DMS 273 treated with DMSO at 0.1 percent for 48 hours (cell line): ENCODE measurements at places on chromosomes 6 and 20.
A peak's percentile ranks its signal among the peaks of the same experiment; 100 is the strongest.

DNA sequence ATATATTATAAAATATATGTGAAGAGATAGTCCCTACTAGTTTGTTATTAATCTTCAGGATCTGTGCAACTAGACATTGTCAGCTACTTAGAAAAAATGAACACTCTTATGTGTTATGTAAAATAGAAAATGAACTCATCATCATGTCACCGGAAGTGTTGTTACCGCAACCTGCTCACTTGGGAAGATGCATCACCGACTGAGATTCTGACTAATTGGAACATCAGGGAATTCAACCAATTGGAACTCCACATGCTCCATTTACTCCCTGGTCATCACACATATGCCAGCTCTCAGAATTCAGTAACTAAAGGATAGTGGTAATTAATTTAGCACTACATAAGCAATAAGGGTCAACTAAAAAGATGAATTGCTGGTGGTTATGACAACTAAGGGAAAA lies 16.7 kb upstream of the B3GAT2 start:
- DNase-seq = no peak

DNA sequence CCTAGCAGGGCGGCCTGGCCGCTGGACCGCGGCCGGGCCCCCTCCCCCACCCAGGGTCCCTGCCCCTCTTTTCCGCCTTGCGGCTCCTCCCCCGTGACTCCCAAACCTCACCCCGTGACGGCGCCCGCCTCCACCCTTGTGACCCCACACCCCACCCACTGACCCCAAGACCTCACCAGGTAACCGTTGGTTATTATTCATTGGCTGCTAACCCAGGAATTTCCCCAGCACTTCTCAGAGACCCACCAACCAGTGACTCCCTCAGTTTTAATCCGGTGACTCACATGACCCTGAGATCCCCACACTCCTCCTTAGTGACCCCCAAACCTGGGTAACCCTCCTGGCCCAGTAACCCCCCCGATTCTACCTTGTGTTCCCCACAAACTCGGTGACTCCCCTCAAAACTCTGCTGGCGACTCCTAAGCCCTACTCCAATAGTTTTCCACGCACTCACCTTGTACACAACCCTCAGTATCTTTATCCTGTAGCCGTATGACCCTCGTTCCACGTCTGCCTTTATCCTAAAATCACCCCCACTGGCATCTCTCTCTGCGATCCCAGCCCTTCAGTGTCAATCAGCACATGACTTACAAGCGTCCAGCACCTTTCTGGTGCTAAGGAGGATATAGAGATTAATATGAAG lies 534 bp downstream of the ZNF76 start:
- DNase-seq = peak; percentile 34

GRCh38 chr6:25975923-25976560 lies 13.4 kb downstream of the TRIM38 start:
- DNase-seq = no peak

GRCh38 chr20:34983089-34983820 lies 27.6 kb downstream of the MYH7B start:
- no peak for DNase-seq

DNA sequence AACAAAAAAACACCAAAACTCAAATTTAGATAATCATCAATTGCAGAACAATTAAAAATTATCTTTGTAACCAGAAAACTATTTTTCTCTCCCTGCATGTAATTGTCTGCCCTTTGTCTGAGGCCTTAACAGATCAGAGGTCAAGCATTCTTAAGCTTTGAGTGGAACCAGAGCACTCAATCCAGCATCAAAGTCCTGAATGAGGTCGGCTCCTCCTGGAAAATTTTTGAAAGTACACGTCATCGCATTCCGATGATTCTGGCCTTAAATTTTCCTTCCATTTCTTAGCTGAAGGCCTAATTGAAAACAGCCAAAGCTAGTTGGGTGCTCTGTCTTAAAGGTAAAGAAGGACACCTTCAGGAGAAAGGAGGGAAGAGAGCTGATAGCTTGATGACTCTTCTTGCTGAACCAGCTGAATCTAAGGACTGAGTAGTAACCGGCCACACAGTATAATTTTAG lies 510.2 kb upstream of the SULF2 start:
- no peak for DNase-seq

DNA sequence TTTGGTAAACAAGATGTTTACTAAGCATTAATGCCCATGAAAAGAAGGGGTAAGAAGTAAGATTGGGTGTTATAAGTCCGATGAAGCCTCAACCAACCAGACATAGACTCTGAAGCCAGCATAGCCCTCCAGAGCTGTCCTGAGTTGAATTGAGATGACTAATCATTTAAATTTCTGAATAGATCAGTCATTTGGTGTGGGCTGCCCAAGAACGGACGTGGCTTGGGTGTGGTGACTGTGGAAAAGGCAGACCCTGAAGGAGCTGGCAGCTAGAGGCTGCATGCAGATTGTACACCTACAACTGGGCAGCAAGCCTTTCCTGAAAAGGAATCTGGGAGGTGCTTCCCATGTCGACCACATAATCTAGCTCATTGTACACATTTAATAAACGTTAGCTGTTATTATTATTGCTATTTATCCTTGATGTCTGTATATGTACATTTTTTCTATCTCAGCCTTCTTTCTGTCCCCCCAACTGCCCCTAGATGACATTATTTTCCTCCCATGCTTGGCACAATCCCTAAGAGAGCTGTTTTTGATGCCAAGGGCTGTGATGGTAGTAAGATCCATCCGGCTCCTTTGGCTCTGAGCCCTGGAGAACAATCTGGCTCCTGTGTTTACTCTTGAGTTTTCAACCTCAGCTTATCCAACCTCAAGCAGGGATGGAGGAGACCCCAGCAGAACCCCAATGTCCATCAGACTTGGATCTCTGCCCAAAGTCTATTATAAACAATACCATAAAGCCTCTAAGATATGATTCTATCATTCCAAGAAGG lies 57.6 kb upstream of the JAG1 start:
- DNase-seq = peak; percentile 48

DNA sequence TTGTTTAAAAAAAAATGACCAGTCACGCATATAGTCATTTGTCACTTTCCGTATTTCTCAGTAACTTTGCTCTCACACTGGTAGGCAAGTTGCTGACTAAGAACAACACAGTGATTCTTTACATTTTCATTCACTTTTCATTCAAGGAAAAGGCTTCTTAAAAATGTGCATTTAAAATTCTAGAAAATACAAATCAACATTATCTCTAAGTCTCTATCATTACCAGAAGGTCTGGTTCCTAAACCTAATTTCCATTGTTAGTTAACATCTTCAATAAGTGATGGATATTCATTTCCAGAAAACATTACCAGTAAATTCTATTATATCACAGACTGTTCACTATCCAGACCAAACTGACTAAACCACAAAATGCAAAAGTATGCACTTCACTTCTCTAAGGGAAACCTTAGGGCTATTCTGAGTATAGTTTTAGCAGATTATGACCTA lies 115.3 kb downstream of the AHI1 start:
- no peak for DNase-seq

- no peak for DNase-seq
These were observed 7.2 kb upstream of the ABHD12 start for GRCh38 chr20:25397821-25398220.

DNA sequence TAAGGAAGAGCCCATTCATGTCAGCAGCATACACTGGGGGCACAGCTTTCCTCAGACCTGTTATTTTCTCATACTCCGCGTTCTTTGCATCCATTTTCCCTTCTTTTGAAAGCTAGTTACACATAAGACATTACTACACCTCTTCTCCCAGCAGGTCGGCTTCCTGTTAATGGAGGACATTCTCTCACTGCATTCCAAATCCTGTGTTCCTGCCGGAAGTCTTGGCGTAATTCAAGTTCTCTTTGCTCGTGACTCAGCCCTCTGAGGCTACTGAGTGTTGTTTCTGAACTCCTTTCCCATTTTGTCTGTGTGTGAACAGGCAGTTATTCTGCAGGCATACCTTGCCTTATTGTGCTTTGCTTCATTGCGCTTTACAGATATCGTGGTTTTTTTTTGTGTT lies 97.5 kb upstream of the ZBTB24 start:
- no peak for DNase-seq

DNA sequence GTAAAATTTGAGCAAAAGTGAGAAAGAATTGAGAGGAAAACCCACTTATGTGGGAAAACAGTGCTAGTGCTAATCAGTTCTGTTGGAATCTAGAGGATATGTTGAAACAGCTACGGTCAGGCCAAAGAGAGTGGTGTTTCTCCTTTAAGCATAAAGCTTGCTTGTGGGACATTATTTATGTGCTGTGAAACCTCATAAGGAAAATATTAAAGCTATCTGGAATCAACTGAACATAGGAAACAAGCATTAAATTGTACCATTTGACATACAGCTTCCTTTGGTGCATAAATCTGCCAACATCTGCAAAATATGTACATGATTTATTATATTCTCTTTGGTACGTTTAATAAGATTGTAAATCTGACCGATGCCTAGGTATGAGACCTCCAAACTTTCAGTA lies 182.5 kb upstream of the PDE10A start:
- DNase-seq = no peak

GRCh38 chr20:60420676-60421229 lies 462.5 kb downstream of the CDH26 start:
- no peak for DNase-seq

DNA sequence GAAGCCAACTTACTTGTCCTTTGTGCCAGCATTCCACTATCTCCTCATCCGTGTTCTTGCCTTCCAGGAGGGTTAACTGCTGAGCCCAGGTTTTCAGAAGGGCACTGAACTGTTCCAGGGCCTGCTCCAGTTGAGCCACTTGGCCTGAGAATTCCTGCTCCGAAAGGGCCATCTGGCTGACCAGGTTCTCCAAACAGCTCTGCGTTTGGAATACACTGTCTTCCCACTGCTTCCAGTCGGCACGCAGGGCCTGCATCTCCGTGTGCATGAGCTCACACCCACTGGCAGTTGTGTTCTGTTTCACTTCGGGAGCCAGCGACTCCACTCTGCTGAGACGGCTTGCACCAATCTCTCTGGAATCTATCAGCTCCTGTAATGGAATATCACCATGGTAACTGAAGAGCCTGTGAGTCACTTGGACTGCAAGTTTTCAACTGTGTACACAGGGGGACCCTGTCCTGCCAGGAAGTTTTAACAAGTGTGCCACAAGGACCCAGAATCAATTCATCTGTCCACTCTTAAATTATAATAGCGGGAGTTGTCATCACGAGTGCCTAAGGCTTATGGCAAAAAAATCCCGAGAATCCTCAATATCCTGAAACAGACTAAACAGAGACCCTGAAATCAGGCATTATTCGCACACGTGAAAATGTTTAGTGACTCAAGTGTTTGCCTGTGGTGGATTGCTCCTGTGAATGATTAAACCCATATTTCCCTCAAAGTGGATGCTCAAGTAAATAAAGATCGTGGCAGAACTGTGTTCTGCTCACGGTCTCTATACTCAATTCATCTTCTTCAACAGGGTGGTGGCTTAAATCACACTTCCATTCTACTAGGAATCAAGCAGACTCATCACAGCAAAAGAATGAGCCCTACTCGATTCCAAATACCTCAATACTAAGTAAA lies 255.9 kb downstream of the SYNE1 start:
- no peak for DNase-seq

- no peak for DNase-seq
These were observed 8.7 kb downstream of the HLA-DPA1 start for GRCh38 chr6:33064723-33065122.

DNA sequence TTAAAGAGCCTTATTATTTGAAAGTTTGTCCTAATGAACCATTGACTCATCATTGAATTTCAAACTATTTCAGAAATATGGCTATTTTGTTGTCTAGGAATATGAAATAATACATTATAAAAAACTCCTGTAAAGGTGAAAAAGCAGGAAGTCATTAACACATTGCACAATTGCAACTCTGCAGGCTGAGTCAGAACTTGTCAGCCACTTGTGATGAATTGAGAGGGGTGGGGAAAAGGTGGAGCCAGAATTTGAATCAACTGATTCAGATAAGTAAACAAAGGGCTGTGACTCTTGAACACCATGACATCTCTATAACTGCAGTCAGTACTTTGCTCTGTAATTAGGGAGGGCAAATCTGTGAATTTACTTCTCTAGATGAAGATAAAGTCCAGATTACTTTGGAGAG lies 6.0 kb downstream of the C6orf141 start:
- no peak for DNase-seq

- no peak for DNase-seq
These were observed 327.5 kb upstream of the JAG1 start for GRCh38 chr20:11001302-11001701.

DNA sequence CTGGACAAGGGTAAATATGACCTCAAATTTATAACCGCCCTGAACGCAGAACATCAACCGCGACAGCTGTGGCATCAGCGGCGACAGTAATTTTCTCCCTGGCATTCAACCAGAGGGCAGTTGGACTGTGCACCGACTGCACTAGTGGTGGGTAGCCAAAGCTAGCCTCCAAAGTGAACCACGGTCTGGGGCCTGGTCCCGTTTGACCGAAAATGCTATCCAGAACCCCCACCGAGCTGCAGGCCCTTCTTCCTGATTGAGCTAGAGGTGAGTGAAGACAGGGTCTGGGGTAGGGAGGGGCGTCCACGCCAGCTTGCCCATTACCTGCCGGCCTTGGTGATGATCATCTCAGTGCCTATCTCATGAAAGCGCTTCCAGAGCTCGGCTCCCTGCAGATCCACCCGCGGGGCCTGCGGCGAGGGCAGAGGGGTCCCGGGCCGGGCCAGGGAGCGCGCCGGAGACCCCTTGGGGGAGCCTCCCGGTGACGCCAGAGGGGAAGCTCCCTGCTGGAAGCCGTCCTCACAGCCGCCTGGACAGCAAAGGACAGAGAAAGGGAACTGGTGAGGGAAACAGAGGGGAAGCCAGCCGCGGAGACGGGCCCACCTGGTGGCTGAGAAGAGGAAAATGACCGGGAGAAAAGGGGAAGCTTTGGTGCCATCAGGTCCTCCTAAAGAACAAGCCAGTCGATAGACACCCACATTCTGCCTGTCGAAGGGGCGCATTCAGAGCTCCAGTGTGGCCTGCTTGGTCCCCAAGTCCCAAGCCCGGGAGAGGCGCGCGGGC lies 2.0 kb downstream of the TBX18 start:
- no peak for DNase-seq

DNA sequence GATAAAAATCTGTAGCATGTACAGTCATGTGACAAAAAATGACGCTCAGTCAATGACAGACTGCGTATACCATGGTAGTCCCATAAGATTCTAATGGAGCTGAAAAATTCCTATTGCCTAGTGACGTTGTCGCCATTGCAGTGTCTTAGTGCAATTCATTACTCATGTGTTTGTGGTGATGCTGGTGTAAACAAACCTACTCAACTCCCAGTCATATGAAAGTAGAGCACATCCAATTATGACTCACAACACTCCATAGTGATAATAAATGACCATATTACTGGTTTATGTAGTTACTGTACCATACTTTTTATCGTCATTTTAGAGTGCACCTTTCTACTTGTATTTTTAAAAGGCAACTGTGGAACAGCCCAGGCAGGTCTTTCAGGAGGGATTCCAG lies 45.0 kb downstream of the TFAP2A start:
- no peak for DNase-seq

GRCh38 chr6:56650191-56650590 lies 7.5 kb upstream of the DST start:
- DNase-seq = no peak

- DNase-seq = no peak
These were observed 62.2 kb downstream of the PHACTR3 start for GRCh38 chr20:59666586-59666985.
